ENCODE measurements at places on chromosomes 7 and 10.

GRCh38 chr10:81655986-81656385 lies 219.0 kb upstream of the NRG3 start:
- DNase-seq: no peak

DNA sequence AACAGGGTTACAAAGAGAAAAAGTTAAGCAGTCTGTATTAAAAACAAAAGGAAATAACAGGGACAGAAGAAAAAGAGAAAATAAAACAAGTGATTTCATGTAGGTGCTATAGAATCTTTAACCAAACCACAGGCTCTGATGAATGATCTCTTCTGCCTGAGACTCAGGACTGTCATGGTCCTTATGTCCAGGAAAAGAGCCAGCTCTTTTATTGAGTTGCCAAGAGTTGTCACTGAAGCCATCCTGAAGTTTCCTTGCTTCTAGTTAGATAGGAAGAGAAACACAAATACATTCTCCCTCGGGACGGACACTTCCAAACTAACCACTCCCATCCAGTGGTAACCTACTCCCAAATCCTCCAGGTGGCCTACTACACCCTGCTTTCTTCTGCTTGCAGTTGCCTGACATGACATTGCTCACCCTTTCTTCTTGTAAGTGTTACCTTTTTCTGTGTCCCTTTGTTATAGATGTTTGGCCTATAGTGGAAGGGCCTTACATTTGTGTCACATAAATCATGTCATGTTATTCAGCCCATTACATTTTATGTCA lies 346.7 kb downstream of the NRG3 start:
- DNase-seq: peak; percentile 17

- DNase-seq: no peak
Measured at GRCh38 chr10:6327961-6328698, 125.4 kb downstream of the PFKFB3 start.

DNA sequence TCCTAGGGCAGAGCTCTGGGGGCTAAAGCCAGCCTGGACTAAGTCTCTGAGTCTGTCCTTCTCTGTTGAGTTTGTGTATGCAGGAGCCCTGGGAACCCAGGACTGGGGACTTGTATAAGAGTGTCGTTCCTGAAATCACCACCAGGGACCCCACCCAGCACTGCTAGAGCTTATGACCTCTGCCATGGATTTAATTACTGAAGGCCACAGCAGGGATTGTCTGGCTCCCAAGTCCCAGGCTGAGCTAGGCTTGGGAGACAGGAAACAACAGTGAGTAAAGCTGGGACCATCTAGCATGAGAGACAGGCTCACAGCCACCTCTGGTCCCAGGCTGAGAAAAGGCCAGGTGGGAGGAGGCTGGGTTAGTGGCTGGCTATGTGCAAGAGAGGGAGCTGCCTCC lies 1.4 kb upstream of the TSPAN15 start:
- DNase-seq: peak; percentile 60

DNA sequence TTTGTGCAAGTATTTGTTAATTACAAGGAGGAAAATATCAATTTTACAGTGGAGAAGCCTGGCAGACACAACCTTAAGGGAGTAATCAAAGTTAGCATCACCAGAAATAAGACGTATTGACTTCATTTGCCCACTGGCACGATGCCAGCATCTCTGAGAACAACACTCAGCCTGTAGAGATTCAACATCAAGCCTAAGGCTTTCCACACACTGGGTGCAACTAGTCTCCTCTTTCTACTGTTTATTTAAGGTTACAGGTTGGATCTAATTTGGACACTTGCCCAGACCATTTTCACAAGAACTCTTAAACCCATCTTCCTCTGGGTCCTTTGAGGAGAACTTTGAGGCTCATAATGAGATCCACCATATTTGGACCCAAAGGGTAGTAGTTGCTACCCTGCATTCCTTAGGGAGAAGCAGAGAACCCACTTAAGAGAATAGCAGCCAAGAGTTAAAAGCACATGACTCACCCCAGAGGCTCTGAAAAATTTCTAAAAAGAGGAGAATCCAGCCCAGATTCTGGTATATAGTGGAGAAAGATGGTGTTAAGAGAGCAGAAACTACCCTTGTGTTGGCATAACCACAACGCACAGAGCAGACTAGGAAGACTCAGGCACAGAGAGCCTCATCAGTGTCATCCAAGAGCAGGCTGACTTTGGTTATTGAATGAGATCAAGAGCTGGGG lies 97.3 kb downstream of the CCDC71L start:
- no peak for DNase-seq

DNA sequence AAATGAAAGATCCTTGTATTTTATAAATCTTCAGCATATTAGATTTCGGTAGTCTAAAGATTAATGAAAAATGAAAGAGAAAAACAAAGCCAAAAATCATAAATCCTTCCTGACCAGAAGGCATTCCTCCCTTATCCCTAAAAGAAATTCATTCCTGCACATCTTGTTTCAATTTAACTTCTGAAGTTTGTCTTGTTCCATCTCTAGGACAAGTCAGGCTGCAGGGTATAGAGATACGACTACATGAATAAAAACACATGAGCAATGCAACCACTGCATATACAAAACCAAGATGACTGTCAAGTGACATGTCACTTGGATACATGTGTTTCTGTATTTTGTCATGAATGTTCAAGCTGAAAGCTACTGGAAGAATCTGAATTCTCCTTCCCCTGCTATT lies 214.9 kb downstream of the JAZF1 start:
- no peak for DNase-seq

- no peak for DNase-seq
Measured at GRCh38 chr10:2431961-2432360, 635.4 kb upstream of the PFKP start.

GRCh38 chr7:158957921-158958491 lies 101.6 kb downstream of the DYNC2I1 start:
- DNase-seq: no peak

- DNase-seq: no peak
Measured at GRCh38 chr10:137606-138005, 2.4 kb downstream of the ZMYND11 start.

DNA sequence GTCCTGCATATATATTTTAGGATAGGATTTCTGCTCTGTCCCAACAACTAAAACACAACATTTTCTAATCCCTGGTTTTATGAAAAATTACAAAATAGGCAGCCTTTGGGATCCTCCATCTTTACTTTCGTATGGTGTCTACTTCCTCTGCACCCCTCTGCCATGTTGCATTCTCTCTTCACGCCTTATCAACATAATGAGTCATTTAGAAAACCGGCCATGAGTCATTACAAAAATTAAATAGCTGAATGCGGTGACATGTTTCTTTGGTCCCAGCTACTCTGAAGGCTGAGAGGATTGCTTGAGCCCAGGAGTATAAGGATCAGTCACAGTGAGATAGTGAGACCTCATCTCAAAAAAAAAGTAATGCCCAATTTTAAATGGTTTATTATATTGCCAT lies 148.1 kb upstream of the CELF2 start:
- DNase-seq: no peak

DNA sequence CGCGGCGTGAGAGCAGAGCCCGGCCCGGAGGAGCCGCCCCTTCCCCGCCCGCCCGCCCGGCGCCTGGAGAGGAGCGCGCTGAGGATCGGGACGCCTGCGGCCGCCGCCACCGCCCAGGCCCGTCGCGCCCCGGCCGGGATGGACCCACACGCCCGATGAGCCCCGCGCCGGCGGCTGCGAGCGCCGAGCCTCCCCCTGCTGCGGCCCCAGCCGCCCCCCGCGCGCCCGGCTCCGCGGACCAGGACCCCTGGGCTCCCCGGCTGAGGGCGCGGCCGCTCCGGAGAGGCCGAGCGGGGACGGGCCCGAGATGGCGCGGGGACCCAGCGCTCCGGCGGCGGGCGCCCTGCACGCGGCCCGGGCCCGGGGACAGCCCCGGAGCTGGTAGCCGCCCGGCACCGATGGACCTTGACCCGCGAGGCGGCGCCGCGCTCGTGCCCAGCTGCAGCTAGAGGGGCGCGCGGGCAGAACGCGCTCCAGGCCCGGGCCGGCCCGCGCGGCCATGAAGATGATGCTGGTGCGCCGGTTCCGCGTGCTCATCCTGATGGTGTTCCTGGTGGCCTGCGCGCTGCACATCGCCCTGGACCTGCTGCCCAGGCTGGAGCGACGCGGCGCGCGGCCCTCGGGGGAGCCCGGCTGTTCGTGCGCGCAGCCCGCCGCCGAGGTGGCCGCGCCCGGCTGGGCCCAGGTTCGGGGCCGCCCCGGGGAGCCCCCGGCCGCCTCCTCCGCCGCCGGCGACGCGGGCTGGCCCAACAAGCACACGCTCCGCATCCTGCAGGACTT lies 520 bp downstream of the FAM20C start:
- DNase-seq: no peak

DNA sequence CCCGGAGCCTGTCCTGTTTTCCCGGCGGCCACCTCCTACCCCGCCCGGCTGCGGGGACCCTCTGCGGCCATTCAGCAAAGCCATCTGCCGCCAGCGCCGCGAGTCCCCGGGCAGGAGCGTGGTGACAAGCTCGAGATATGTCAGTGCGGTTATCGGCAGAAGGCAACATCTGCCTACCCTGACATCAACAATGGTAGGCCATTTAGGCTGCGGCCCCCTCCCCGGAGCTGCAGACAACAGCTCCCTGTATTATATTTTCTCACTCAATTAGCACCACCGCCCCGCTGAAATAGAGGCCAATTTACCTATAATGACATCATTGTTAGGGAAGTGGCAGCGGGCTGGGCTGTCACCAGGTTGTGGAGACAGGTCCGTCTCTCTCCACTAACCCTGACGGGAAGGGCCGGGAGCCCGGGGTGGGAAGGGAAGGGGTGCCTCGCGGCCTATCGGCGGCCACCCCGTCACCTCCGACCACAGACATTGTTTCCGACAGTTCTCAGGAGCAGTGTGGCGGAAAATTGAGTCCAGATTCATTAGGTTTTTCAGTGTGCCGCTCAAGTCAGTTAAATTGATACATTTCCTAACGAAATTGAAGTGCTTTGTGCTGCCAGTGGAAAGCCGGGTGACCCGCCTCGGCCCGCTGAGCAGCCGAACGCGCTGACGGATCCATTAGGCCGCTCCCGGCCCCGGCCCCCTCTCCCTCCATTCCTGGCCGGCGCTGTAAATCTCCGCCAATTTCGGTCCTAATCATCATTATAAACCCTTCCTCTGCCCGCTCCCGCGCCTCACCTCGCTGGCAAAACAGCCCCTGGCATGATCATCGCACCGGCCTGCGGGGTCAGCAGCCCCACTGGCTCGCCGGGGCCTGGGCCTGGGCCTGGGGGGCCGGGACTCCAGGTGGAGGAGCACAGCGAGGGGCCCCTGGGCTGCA lies 43.0 kb downstream of the UNCX start:
- DNase-seq: no peak

Measured in iPS DF 19.7 (cell line).